ENCODE measurements at places on chromosomes 1 and 21.
A peak's percentile ranks its signal among the peaks of the same experiment; 100 is the strongest.

DNA sequence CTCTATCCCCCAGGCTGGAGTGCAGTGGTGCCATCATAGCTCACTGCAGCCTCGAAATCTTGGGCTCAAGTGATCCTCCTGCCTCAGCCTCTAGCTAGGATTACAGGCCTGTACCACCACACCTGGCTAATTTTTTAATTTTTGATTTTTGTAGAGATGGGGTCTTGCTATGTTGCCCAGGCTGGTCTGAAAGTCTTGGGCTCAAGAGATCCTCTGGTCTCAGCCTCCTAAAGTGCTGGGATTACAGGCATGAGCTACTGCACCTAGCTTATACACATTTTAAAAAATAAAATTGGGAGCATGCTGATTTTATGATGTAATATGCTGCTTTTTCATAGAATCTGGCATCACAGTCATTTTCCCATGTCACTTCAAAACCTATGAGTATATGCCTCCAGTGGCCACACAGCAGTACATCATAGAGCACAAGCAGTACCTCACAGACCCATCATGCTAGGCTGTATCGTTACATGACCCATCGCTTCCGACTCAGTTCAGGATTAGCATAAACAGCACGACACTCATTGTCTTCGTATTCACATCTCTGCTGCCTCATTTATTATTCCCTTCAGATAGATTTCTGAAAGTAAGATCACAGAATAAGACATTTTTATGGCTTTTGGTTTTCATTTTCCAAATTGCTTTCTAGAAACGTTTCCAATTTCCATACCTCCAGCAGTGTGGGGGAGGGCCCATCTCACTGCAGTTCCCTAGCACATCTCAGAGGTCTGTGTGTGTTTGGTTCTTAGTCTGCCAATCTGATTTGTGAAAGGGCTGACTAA lies 35.9 kb upstream of the CCSAP start:
- DNase-seq: peak; percentile 14

DNA sequence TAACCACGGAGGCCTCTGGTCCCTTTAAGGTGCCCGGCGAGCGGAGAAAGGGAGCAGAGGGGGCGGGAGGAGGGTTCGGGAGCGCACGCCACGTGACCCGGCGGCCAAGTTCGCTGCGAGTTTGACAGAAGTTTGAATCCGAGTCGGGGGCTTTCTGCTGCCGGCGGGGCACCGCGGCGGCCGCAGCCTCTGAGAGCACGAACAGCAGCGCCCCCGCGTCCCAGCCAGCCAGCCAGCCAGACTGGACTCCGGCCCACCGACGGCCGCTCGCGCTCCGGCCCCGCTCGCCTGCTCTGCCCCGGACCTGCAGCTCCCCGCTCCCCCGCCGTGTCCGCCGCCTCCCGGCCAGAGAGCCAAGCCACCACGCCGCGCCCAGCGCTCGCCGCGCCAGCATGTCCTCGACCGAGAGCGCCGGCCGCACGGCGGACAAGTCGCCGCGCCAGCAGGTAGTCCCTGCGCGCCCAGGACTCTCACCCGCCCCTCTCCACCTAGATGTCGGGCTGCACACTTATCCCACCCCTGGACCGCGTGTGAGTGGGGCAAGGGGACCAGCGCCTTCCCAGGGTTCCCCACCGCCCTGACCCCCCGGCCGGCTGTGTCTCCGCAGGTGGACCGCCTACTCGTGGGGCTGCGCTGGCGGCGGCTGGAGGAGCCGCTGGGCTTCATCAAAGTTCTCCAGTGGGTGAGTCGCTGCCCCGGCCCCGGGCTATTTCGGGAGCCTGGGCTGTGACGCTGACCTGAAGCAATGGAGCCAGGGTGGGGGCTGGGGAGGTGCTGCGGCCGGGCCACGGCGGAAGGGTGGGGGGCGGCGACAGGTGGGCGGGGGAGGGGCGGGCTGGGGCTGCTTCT lies at the start of gene SYPL2:
TSS of gene SYPL2 (plus strand) at position 95 of the 849 bp plus-strand sequence. CDS start at position 393, 298 bp downstream.
- DNase-seq: no peak

DNA sequence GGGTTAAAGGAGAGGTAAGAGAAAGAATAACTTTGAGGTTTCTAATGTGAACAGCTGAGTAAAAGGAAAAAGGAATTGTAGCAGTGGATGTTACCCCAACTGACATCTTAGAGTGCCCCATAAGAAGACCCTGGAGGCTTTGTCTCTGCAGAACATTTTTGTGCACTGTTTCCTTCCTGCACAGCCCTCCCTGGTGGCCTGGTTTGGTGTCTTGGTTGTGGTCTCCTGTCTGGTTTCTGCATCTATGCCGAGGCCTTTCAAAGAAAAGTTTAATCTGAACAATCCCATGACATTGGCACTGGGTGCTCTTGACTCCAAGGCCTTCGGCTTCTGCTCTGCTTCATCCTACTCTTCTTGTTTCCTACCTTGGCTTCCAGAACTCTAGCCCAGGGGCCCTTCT lies 57.8 kb downstream of the RHOU start:
- DNase-seq: no peak

DNA sequence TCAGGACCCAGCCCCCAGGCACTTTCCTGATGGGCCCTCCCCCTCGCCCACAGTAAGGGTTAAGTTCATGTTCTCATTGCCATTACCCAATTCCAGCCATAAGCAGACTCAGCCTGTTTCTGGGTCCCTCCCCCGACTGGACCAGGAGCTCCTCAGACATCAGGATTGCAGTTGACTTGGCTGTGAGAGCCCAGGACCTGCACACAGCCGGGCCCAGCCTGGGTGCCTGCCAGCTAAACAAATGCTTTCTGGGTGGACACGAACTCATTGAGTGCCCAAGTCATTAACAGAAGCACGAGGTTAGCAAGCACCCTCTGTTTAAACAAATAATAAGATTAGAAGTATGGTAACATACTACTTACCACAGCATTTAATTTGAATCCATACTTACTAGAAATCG lies 147.9 kb upstream of the POU3F1 start:
- DNase-seq: no peak

GRCh38 chr1:218482683-218483082 lies 137.5 kb downstream of the TGFB2 start:
- DNase-seq: peak; percentile 78

GRCh38 chr1:8139941-8140340 lies 113.8 kb upstream of the ERRFI1 start:
- no peak for DNase-seq

DNA sequence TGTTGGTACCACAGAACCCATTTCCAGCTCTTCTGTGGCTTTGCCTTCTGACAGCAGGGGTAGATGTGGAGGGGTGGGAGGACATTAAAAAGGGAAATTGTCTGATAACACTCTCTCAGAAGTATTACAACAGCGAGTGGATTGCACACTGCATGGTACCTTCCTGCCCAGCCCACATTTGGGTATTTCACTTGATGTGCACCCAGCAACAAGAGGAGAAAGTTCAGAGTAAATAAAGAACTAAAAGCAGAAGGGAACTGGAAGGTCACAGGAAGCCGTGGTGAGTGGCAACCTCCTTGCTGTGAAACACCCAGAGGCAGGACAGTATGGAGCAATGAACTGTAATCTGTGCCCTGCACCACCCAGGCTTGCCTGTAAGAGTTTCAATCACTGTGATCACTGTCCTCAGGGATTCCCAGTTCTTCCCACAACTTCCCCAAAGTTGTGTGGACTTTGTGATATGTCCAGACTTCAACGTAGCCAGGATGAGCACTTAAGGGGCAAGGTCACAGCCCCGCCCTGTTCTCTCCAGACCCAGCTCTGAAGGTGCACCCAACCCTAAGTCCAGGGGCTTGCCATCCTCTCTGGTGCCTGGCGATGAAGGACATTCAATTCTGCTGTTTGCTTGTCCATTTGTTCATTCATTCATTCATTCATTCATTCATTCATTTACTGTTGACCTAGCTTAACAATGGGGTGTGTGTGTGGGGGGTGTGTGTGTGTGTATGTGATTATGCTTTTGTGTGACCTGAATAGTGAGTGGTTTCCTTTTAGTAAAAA lies 18.7 kb upstream of the F5 start:
- no peak for DNase-seq

DNA sequence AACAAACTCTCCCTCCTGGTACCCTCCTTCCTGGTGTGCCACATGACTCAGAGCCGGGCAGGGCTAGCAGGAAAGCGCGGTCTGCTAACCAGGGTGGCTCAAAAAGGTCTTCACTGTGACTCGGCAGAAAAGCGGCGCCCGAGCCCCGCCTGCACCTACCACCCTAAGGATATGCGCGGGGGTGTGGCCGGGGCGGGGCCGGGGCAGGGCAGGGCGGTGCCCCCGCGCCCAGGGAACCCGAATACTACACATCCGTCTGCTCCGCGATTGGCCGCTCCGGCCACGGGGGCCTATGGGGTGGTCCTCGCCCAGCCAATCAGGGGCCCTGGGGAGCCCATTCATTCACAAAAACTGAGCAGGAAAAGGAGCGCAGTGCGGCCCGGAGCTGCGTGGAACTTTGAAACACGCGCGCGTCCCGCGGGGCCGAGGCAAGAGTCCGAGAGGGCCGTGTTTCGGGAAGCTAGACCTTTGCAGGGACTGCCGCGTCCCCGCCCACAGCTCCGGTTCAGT lies 1.7 kb downstream of the LRP8 start:
- DNase-seq: peak; percentile 75

DNA sequence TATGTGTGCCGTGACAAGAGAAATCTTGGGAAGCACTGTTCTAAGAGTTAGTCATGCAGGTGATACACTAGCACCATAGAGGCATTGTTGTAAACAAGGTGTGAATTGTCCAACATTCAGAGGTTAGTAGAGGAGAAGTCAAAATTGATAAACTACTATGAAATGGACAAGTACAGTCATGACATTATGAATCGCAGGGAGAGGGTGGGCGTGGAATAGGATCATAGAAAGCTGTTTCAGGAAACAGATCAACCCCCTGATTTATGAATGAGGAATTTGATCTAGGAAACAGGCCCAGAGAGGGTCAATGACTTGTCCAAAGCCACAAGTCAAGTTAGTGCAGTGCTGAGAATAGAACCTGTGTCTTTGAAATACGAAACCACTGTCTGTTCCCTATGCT lies 58.5 kb upstream of the LAX1 start:
- DNase-seq: no peak

DNA sequence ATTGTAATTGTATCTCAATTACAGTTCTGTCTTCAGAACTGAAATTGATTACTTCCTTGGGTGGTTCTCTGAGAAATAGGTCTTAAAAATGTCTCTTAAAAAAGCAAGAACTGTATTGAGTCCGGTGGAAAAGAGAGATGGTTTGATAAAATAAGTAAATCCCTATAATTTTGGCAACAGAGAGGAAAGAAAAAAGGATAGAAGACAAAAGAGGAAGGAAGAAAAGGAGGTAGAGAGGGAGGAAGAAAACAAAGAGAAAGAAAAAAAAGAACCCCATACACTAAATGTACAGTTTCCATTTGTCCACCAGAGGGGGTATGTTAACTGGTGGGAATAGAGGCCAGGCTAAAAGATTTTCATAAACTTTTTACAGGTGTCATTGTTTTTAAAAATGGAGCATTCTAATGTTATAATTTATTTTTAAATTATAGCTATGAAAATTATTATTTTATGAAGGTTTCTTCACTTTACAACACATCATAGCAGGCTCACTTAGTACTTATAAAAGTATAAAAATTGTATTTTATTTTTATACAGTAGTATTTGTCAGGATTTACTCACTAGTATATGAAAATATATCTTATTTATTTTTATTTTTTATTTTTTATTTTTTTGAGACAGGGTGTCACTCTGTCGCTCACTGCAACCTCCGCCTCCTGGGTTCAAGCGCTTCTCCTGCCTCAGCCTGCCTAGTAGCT lies 2.1 kb upstream of the UBE2T start:
- DNase-seq: peak; percentile 50

DNA sequence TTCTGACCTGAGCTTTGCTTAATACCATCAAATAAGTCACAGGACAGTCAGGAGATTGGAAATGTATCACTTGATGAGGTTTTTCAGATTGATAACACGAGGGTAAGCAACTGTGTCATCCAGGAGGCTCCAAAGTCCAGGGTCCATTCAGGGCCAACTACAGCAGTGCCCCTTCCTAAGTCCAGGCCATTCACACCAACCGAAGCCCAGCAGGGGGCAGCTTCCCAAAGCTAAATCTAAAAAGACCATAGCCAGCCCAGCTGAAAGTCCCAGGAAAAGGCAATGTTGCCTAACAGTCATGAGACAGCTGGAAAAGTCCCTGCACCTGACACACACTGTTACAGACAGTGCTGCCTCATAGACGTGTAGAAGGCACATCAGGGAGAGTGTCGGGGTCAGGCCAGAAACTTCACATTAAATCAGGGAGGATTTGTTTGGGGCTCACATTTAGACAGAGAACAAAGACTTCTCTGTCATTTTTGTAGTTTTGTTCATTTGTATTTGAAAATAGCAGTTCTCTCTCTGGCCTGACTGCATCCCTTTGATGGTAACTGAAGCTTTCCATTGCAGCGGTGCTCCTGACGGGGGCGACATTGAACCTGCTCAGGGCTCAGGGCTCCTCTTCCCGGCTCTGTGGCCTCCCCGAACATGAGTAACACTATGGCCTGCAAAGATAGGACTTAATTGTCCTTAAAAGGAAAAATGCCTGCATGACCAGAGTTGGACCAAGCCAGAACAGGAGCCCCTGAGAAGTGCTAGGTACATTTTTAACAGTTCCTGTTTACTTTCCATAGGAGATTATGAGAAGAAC lies 200.4 kb downstream of the NRIP1 start:
- peak; percentile 75 for DNase-seq

- DNase-seq: no peak
Measured at GRCh38 chr1:7335224-7335879, 435.7 kb upstream of the VAMP3 start.

DNA sequence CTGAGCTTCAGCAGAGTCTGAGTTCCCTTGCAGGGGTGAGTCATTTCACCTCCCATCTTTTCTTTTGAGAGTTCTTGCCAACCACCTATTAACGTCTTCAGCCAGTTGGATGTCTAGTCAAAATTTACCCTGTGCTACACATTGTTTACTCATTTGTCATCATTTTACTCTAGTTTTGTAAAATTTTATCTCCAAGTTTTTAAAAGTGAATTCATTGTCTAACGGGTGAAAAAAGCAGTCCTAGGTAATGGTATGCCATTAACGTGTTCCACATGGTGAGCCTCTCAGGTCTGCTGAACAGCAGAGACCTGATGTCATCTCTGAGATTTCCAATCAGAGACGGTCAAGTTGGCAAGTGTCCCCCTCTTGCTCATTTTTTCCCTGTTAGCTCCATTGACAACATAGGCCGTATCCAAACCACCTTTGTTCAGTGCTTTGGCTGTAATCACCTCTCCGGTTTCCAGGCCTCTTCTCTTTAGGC lies 85.4 kb downstream of the TBX15 start:
- peak; percentile 85 for DNase-seq

DNA sequence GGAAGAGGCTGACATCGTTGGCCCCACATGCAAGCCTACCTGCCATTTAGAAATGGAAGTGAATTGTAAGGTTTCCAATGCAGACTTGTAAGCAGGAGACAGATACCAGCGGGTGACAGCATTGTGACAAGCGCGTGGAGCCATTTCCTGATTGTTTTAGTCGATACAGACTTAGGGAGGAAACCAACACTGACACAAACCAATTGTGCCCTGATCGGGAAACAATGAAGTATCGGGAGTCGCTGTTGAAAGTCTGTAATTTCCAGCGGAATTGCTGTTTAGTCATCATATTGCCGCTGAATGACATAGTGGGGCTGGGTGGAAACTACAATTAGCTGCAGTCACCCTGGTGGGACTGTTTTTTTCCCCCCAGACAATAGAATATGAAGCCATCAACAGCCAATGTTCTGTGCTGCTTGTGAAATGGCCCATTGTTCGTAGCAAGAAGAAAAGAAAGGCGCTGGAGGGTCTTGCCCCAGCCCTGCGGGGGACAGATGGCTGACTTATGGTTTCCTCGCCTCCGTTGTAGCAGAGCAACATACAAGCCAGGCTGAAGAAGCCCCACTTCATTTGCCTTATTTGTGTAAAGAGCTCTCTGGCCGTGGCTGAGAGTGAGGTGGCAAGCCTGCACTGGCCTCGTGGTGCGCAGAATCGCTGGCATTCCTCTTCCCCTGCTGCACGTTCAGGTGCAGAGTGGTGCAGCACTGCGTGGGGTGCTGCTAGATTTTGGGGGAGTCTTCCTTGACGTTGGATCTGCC lies 462.7 kb downstream of the CAMTA1 start:
- no peak for DNase-seq
